ENCODE measurements at places on chromosomes 1 and 21.

- no peak for DNase-seq
Measured at GRCh38 chr1:213669512-213669911, 318.3 kb upstream of the PROX1 start.

DNA sequence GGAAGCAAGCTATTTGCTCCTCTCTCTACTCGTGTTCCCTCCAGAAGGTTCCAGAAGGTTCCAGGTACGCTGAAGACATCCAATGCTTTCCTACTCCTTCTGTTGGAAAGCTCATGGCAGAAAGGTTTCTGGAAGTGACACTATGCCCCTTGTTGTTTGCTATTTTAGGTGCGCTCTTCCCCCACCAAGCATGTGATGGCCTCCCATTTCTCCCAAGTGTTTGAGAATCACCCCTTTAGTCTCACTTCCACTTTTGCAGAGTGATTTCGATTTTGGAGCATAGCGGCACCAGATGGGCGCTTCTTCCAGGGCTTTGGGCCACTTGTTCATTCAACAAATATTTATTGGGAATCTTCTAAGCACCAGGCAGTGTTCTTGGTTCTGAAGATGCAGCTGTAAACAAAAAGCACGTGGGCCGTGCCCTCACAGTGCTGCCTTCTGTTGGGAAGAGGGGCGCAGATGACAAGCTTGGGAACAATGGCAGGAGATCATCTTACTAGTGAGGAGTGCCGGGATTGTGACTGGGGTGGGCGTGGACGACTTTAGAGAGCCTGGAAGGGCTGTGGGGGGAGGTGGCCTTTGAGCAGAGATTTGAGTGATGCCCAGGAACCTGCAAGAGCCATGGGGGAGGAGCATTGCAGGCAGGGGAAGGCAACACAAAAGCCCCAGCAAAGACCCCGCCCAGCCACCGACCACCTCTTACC is 43.0 kb upstream of the TARDBP start:
- no peak for DNase-seq

DNA sequence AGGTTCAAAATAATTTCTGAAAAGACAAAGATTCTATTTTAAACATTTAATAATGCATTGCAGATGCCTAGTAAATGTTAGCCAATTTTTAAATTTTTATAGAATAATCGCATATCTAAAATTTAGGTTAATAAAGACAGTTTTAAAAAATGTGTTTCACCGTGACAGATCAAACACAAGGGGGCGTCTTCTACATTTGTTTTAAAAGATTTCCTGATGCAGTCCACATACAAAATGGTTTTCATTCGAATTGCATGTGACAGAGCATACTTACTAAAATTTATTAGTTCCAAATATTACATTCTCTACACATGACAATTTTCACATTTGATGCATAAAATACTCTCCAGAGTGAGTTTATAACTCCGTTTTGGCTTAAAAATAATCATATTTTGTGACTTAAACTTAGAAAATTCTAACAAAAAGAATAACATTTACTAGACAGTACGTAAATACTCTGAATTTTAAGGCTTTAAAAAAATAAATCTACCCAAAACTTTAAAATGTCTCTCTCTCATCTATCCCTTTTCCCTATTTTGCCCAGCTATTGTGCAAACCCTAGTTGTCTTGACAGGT is 75.5 kb downstream of the ADAMTS1 start:
- no peak for DNase-seq

GRCh38 chr1:182568647-182569284 is 20.3 kb downstream of the RNASEL start:
- no peak for DNase-seq

- no peak for DNase-seq
Measured at GRCh38 chr21:26469789-26470188, 103.3 kb downstream of the CYYR1 start.

DNA sequence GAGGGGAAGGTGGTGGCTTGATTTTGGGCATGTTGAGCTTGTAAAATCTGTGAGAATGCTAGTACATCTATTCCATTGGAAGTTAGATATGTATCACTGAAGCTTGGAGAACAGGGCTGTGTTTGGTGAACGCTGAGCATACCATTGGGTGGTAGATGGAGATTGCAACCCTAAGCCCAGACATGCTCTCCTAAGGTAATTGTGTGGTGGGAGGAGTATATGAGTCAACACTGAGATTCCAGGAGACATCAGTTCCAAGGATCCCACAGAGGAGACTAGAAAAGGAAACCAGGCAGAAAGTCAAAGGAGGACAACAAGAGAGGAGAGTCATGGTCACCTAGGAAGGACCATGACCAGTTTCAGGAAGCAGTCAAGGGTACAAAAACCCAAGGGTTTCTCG is 60.4 kb downstream of the KIF21B start:
- no peak for DNase-seq

- no peak for DNase-seq
Measured at GRCh38 chr1:203150511-203151297, 23.2 kb downstream of the ADORA1 start.

DNA sequence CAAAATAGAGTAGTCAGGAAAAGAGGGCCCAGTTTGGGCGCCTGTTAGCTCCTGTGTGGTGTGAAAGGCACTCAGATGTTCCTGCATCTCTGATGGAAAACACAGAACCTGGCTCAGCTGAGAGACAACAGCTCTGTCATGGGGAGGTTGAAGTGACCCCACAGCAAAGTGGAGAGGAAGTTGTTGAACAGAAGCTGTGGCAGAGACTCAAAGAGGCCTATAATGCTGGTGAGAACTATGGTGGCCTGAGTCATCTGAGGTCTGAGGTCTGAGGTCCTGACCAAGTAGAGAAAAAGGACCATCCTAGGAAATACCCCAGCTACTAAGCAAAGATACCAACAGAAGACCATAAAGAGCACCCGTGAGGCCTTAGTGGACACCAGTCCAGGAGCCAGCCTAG is 45.6 kb upstream of the JAK1 start:
- no peak for DNase-seq

- no peak for DNase-seq
Measured at GRCh38 chr1:60583696-60584095, 498.7 kb upstream of the NFIA start.

DNA sequence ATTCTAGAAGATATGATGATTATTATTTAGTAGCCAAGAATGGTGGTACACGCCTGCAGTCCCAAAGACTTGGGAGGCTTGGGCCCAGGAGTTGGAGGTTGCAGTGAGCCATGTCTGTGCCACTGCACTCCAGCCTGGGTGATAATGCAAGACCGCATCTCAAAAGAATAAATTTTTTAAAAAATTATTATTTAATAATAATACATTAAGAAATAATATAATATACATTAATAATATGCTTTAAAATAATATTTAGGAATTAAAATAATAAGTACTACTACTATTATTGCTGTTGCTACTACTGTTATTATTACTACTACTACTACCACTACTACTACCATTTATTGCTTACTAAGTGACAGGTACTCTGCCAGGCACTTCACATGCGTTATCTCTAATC is 27.2 kb downstream of the CCDC30 start:
- no peak for DNase-seq

- no peak for DNase-seq
Measured at GRCh38 chr1:67750691-67751054, 65.7 kb downstream of the GADD45A start.

DNA sequence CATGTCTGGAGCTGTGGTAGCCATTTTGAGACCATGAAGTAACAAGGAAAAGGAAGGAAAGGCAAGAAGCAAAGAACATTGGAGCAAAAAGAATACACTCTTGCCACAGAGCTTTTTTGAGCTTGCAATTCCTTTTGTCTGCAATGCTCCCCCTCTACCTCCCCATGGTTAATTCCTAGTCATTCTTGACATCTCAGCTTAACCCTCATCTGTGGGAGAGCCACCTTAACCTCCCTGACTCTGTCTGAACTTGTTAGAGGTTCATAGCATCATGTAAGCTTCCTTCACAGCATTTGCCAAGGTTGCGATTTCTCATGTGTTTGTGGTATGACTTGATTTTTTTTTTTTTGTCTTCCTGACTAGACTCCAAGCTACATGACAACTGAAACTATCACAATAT is 564.1 kb upstream of the PLXNA2 start:
- no peak for DNase-seq

GRCh38 chr1:53556657-53557227 is 97.5 kb downstream of the DMRTB1 start:
- no peak for DNase-seq

- DNase-seq = no peak
Measured at GRCh38 chr1:228315484-228315944, 91.1 kb downstream of the TRIM11 start.

DNA sequence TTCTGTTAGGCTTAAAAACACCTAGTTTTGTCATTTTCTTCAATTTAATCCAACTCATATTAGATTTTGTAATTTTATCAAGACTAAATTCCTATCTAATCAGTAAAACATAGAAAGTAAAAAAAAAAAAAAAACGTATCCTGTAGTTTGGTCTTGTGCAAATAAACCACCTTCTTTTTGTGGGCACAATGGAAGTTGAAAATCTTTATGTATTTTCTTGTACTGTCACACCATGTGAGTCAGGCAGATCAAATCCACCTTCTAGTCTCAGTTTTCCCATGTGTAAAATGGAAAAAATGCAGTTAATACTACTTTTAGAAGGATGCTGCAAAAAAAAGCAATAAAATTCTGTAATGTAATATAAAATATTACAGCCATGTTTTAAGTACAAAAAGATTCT is 129.8 kb downstream of the CYYR1 start:
- DNase-seq = no peak

DNA sequence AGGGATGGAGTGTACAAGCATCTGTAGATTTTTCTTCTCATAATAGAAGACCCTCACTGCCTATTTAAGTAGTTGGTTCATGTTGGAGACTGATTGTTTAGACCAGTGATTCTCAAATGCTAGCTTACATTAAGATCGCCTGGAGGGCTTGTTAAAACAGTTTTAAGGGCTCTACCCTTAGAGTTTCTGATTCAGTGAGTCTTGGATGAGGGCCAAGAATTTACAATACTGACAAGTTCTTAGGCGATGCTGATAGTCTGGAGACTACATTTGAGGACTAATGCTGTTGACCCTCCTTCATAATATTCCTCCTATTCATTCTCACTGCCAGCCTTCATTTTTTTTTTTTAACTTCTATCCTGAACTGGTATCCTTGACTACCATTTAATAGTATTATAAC is 15.2 kb upstream of the AGO3 start:
- DNase-seq = no peak

DNA sequence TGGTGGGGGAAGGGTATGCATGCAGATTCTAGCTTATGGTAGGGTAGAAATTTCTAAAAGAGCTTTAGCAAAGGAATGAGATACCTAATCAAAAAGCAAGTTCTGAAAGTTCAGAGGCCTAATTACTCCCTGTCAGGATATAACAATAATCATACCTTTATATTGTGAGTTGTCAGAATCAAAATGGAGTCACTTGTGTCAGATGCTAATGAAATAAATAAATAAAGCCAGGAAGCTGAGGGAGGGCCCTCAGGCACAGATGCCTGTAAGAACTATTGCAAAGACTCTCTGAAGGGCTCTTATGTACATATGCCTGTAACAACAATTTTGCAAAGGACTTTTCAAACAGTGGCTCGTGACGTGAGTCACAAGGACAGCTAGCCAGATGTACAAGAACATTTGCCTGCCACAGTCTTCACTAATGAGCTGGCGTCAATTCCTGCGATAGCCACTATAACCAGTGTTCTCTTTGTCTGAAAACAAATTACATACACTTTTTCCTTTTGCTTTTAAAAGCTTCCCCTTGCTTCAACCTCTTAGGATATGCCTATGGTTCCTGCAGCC is 27.4 kb upstream of the DNASE2B start:
- no peak for DNase-seq
